ENCODE measurements at places on chromosomes 4 and X.
A peak's percentile ranks its signal among the peaks of the same experiment; 100 is the strongest.

- no peak for DNase-seq
Observed at GRCh38 chr4:144969821-144970220, 128.2 kb downstream of the ANAPC10 start.

DNA sequence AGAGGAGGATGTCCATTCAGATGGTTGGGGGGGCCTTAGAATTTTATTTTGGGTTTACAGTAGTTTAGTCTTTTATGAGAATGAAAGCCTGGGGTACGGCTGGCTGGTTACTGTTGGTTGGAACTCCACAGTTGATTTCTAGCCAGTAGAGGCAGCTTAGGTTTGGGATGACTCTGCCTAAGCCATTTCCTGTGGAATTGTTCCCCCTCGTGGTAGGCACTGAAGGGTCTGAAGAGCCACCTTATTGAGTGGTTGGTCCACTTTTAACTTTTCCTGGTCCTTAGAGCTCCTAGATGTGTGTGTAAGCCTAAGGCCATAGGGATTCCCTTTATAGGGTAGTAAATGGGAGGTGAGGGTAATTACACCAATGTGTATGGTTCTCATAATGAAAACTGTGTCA, 19.7 kb downstream of the SPIN3 start:
- DNase-seq, result no peak

- DNase-seq, result no peak
Observed at GRCh38 chr4:707929-708630, 2.4 kb downstream of the PCGF3 start.

DNA sequence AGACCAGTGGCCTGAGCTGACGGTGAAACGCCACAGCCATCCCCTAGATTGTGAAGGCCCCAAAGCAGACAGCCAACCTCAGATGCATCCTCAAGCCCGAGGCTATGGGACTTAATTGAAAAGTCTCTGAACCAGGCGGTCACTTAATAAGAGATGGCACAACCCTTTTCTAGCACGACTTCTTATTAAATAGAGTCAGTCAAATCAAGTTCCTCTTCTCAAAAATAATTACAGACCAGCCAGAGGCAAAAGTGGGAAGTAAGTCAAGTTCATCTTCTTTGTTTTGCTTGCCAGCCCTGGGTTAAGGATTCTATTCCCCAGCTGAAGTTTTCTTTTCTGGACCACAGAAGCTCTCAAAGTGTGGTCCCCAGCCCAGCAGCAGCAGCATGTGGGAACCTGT, 9.7 kb upstream of the SH3KBP1 start:
- no peak for DNase-seq

DNA sequence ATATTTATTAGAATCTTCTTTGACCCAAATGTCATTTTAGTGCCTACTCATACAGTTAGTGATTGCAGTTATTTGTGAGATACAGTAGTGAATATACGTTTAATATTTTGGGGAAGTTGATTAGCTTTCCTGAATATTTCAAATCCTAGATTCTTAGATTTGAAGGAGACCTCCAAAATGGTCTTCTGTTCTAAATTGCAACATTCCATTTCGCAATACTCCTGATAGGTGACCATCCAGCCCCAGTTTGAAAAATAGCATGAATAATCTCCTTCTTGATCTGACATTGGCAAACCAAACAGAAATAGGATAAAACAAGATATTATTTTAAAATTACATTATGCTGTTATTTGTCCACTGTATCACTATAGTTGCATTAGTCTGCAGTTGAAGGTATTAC, 505.6 kb downstream of the GRID2 start:
- no peak for DNase-seq

- peak; percentile 75 for DNase-seq
Observed at GRCh38 chrX:74293343-74293946, 10.5 kb upstream of the ZCCHC13 start.

- no peak for DNase-seq
Observed at GRCh38 chr4:162837679-162838078, 329.0 kb downstream of the NAF1 start.

DNA sequence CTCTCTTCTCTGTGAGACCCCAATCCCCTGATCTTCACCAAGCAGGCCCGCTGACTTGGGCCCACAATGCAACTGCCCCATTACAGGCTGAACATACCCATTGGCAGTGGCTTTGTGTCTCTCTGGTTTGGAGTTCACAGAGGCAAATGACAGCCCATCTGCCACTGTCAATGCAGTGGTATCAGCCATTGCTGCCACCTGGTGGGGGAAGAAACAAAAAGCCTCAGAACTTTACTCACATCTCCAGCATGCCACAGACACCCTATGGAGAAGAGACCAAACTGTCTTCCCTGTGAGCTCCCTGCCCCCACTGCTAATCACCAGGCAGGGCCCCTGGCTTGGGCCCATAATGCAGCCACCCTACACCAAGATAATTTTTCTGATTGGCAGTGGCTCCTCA, 729.3 kb upstream of the ACTRT1 start:
- DNase-seq, result peak; percentile 15

- DNase-seq, result no peak
Observed at GRCh38 chr4:31334086-31334910, 614.1 kb downstream of the PCDH7 start.

DNA sequence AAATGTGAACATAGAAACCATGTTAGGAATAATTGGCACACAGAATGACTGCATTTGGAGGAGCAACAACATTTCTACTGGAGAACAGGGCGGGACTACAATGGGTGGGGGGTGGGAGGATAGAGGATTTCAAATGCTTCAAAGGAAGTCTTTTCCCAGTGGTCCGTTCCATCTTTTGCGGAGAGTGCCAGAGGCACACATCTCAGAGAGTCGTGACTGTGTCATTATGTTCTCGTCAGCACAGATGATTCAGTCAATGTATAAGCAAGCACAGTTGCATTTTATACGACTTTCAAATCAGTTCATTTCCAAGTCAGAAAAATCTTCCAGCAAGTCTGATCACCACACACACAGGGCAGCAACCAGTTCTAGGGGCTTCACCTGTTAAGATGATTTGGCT, 22.7 kb upstream of the GPR50 start:
- no peak for DNase-seq

DNA sequence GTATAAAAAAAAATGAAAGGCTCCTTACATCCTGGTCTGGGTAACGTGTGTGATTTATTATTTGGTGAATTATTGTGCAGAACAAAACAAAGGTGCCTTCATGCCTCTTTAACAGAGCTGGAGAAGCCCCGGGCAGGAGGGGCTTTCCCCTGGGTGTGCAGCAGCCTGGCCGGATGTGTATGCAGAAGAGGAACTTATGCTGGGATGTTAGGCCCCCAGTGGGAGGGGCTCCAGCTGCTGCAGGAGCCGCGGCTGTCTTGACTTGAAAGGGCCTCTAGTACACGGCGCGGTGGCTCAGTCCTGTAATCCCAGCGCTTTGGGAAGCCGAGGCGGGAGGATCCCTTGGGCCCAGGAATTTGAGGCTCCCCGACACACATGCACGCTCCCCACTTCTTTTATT, 16.0 kb downstream of the CCNQ start:
- no peak for DNase-seq

- DNase-seq, result no peak
Observed at GRCh38 chrX:18368402-18368801, 13.9 kb upstream of the SCML2 start.

DNA sequence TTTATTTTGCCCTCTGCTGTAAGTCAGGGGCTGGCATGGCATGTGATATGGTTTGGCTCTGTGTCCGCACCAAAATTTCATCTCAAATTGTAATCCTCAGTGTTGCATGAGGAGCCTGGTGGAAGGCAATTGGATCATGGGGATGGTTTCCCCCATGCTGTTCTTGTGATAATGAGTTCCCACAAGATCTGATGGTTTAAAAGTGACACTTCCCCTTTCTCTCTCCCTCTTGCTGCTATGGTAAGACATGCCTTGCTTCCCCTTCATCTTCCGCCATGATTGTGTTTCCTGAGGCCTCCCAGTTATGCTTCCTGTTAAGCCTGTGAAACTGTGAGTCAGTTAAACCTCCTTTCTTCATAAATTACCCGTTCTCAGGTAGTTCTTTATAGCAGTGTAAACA, 72.0 kb upstream of the MSX1 start:
- DNase-seq, result no peak

GRCh38 chr4:121788896-121789295, 12.2 kb upstream of the EXOSC9 start:
- DNase-seq, result no peak

DNA sequence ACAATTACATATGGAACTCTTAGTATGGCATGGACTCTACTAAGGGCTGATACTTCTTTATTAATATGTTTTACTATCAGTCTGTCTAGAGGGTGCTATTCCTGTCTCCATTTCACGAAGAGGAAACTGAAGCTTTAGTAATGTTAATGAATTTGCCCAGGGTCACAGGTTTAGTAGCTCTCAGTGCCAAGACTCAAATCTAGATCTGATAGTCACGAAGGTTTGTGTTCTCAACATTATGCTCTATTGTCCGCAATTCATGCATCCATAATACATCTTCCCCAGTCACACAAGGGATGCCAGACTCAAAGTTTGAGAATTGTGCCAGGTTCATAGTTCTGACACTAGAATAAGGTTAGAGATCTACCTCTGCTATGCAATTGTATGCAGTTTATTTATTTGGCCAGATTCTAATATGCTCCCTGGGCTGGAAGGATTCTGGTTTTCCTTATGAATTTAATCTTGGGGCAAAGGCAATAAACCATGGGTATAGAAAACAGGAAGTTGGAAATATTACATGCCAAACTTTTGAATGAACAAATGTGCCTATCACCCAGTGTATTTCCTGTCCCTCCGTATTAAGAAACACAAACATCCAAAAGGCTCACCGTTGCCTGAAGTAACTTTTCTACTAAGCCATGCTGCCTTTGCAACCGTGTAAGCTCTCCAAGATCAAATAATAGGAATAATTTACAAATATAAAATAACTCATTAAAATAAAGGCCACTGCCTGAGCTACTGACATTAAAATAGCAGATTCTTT, 478.5 kb downstream of the INPP4B start:
- no peak for DNase-seq

- no peak for DNase-seq
Observed at GRCh38 chrX:140933874-140934655, 68.3 kb upstream of the SPANXB1 start.

DNA sequence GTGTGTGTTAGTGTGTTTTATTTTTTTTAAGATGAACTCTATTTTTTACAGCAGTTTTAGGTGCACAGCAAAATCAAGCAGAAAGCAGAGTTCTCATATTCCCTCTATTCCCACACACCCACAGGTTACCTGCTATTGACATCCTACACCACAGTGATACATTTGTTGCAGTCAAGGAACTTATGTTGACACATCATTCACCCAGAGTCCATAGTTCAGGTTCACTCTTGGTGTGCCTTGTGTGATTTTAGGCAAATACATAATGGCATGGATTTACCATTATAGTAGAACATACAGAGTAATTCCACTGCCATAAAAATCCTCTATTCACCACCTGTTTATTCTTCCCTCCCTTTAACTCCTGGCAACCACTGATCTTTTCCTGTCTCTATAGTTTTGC, 28.7 kb downstream of the DIAPH2 start:
- DNase-seq, result no peak

- no peak for DNase-seq
Observed at GRCh38 chr4:140250989-140251552, 97.1 kb upstream of the MAML3 start.

DNA sequence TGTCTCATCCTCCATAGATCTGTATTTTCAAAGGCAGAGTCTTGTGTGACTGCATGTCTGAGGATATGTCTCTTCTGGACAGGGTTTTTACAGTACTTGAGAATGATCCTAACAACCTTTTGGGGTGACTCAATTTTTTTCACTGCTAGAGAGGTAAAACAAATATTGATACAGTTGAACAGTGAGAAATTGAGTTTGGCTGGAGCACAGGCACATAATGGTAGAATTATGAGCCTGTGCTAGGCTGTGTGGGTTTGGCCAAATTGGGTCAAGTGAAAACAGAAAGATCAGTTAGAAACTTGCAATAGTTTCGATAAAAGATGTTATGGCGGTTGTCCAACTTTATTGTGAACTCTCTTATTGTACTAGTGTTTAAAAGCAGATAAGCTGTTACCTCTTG, 23.3 kb upstream of the EOLA2 start:
- no peak for DNase-seq

DNA sequence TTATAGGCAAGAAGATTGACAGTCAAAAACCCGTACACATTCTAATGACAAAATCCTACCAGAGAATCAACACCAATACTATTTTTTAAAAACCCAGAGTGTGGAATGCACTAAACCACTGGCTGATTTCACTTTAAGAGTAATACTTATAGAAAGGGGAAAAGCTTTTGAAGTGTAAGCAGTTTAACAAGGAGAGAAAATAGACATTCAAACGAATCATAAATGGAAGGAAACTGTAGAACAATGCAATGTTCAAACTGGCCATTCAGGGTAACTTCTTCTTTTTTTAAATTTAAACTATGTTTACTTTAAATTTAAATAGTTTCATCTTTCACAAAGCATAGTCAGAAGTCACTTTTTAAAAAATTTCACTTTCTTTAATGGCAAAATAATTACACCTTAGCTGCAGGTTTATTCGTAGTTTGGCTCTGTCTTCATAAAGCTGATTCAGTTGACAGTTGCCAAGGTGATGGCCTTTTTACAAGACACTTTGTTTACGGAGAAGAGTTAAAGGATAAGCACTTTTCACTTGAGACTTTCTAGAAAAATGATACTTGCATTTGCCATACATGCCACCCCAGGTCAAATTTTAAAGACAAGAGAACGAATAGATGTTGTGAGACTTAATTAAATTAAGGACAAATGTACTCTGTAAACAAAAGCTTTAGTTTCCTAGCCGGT, 82.4 kb upstream of the KLF3 start:
- DNase-seq, result no peak

- no peak for DNase-seq
Observed at GRCh38 chrX:120768254-120768653, 107.4 kb downstream of the CT47B1 start.

DNA sequence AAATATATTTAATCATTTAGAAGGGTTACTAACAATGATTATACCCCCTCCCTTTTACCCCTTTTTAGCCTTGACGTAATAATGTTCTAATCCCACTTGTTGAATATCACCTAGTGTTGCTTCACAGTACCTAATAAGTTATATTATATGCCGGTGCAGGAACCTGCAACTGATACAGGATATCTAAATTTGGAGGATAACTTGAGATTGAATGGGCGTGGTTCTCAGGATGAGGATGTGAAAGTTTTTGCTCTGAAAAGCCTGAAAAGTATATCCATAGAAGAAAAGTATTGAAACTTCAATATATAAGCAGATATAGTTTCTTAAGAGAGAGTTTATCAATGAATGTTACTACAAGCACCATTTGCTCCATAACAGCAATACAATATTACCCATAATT, 59.8 kb downstream of the ZNF711 start:
- no peak for DNase-seq

- no peak for DNase-seq
Observed at GRCh38 chr4:181085557-181085956, 1157.6 kb upstream of the TENM3 start.

Measured in anterior cingulate cortex (tissue), 58 donors.